ENCODE measurements at places on chromosomes 13 and 19.

DNA sequence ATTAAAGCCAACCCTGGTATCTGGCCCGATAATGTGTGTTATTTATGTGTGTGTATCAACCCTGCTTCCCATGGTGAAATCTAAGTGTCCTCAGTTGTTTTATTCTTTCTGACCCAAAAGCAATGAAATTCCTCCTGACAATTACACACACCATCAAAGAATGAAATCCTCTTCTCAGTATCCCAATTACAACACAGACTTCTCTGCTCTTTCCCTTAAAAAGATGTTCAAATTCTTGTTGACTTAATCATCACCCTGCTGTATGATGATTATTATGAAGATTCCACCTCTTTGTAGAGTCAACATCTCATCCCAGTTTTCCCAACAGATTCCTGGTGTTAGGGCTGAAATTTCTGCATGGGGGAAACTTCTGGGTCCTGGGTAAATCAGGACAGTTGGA lies 8.9 kb upstream of the TRPC4 start:
- no peak for DNase-seq

GRCh38 chr13:50015258-50015657 lies at the start of gene KCNRG:
Gene KCNRG, plus strand, starts transcription at chr13:50015444. Its CDS starts 50 bp downstream, at chr13:50015494.
- DNase-seq = no peak

DNA sequence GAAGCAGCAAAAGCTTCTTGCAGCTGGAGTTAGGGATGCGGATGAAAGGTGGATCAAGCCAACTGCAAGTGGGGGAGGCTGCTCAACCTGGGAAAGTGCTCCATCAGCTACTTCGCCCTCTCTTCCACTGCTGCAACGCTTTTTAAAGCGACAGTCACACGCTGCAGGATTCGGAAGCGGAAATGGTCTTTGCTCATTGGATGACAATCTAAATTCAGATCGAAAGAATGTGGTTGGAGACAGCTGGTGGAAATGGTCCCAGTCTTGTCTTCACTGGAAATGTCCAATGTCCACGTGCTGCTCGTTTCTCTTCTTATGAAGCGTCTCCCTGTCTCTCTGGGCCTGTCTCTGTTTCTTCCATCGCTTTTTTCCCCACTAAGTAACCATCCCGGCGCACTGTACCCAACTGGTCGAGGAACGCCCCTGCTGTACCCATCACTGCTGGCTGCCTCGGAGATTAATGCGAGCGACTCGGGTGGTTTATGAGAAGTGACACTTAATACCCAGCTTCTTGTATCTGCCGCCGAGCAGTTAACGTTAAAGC lies 2.1 kb upstream of the FGF9 start:
- no peak for DNase-seq

DNA sequence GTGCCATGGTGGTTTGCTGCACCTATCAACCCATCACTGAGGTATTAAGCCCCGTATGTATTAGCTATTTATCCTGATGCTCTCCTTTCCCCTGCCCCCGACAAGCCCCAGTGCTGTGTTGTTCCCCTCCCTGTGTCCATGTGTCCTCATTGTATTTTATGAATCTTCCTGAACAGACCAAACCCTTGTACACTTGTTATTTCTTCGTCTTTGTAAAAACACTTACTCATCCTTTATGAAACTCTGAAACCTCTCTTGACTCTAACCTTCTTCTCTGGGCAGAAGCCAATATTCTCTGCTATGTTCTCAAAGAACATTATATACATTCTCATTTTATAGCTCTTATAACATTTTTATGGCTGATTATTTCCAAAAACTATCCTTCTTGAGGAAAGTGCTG lies 746.9 kb downstream of the EFNB2 start:
- no peak for DNase-seq

DNA sequence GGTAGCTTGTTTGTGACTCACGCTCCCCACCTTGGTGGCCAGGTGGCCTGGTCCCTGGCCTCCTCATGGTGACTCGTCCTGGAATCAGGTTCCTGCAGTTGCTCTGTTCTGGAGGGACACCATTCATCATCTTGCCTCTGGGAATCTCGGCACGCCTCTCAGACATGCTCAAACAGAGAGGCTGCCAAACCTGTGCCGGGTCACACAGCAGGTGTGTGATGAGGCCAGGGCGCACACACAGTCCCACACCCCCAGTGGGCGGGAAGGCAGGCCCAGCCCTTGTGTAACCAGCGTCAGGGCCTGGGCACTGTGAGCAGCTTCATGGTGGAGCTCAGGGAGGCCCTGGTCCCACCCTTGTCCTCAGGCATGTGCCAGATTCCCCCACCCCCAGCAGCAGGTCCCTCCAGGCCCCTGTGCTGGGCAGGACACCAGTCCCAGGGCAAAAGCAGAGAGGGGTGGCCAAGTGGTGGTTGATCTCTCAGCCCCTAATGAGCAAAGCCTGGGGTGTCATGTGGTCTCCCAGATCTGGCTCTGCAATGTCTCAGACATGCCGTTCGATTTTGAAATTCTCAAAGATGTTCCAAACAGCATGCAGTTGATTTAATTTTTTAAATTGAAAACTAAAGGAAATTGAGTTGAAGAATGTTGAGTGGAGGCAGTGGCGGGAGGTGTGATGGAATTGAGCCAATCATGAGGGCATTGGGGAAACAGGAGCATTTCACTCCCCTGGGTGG lies 12.1 kb downstream of the CEBPA start:
- DNase-seq = no peak

DNA sequence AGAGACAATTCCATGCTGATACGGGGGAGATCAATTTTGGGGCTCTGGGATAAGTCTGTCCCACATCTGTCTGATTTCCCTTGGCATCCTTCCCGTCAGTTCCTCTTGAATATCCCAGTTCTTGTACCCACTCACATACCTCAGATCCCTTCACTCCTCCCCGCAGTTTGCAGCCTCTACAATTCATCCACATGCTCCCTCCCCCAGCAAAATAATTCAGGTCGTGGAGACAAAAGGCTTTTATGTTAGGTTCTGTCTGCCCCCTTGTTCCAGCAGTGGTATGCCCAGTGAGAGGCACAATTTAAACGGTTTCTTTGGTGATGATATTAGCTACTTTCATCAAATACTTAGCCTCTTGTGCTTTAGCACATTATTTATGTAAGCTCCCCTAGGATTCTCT lies 9.6 kb downstream of the RPS16 start:
- peak; percentile 83 for DNase-seq

All from Panc1 (cell line).